Neural crest cell (in vitro differentiated cells): ENCODE measurements at places on chromosomes 6 and 20.

DNA sequence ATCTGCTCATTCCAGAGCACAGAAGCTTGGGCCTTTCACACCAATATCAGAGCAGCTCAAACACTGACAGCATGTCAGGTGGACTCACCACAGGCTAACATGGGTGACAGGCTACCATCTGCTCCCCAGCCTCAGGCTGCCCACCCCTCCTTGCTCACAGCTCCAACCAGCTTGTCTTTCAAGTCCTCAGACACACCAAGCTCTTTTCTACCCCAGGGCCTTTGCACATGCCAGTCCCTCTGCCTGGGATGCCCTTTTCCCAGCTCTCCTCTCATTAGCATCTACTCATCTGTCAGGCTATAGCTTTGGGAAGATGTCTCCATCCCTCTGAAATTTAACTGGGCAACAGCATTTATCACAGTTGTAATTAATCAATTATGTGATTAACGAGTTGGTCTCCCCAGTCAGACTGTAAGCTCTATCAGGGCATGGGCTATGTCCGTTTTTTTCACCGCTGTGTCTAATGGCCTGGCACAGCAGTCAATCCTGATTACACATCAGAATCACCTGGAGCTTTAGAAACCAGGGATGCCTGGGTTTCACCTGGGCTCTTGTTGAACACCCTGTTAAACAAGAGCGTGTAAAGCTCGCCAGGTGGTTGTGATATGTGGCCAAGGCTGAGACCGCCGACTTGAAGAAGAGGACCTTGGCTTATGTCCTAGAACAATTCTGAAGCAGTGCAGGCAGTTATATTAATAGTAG lies 88.9 kb upstream of the MRPS10 start:
- DNase-seq, result no peak

DNA sequence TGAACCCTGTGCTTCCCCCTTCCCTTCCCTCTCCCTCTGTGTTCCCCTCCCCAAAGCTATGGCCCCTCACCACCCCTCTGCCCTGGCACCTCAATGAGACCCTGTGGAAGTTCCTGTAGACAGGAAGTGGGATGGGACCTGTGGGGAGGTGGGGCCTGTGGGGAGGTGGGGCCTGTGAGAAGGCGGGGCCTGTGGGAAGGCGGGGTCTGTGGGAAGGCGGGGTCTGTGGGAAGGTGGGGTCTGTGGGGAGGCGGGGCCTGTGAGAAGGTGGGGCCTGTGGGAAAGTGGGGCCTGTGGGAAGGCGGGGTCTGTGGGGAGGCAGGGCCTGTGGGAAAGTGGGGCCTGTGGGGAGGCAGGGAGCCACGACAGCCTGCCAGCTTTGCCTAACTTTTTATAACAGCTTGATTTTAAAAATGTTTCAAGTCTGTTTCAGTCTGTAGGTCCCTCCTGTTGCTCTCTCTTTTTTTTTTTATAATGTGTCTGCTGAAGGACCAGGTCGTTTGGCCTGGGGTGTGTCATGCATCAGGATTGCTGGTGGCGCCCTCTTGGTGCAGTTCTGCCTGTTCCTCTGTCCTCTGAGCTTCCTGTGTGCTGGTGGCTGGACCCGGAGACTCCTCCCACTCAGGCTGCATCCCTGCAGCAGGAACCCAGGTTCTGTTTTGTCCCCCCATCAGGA lies 70.5 kb upstream of the SLCO4A1 start:
- DNase-seq, result no peak

DNA sequence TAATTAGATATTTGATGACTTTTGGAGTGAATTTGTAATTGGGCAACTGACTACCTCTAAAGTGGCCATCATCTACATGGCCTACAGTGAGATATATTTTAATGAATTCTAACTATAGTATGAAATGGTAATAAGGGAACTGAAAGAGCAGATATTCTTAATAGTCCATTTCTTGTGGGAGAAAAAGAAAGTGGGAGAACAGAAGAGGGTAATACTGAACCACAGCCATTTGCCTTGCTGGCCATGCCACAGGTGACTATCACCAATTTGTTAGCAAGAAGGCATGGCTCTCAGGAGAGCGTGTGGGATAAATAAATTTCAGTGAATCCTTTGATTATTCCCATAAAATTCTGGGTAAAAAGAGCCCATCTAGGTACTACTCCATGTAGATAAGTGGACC lies 1074.0 kb upstream of the MAP3K7 start:
- no peak for DNase-seq

DNA sequence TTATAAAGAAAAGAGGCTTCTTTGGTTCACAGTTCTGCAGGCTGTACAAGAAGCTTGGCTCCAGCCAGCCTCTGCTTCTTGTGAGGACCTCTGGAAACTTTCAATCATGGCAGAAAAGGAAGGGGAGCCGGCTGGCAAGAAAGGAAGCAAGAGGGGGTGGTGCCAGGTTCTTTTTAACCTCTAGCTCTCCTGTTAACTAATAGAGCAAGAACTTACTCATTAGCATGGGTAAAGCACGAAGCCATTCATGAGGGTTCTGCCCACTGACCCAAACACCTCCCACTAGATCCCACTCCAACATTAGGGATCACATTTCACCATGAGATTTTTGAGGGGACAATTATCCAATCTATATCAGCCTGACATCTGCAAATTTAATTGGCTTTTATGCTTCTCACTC lies 347.1 kb downstream of the GRIK2 start:
- DNase-seq, result no peak

GRCh38 chr6:96911751-96912150 lies 12.8 kb upstream of the KLHL32 start:
- DNase-seq, result no peak
